ENCODE measurements at places on chromosomes 5 and 9. TPM values are rescaled to one million over a fixed set of nuclear protein-coding genes. Genes with fewer than 3 reads are reported as not detected.

DNA sequence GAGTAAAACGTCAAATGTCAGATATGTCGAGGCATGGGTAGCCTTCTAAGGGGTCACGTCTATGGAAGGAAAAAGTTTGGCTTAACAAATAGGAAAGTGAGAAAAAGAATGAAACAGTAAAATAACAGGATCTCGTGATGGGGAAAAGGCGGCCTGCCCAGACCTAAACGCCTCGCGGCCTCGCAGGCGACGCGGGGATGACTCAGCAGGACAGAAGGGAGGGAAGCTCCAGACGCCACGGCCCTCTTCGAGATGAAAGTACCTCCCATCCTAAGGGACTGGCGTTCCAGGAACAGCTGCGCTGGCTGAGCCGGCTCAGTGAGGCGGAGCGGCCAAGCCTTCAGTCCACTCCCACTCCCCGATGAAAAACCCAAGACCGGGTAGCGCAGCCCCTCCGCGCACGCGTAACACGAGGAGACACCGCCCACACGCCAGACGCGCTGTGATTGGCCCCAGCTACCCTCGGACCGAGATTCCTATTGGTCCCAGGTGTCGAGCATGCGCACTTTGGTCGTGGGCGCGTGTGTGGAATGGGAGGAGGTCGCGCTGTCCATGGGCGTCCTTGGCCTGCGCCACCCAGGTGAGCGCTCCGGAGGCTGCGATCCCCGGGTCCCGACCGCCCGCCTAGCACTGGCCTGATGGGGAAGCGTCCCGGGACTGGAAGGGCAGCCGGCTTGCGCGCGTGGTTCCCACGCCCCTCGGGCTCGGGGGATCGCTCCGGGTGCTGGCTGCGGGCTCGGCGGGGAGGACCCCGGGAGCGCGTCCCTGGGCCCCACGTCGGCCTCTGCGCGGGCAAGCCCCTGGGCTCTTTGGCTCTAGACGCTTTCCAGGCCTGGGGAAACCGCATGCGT lies 588.5 kb downstream of the MTRR start:
- H3K27me3 ChIP-seq = no peaks in the 10 kb centered on the region
- H3K4me1 ChIP-seq = peaks cover 30% of the 10 kb centered on the region
- peak overlapping the region; percentile 64 for H3K4me3 ChIP-seq
- peak overlapping the region; percentile 67 for H3K27ac ChIP-seq
- H3K36me3 ChIP-seq = peaks cover 22% of the 10 kb centered on the region
- DNase-seq = peak; percentile 96

GRCh38 chr5:27216367-27216950 lies 178.1 kb upstream of the CDH9 start:
- H3K4me3 ChIP-seq = no peak overlapping the region
- H3K27me3 ChIP-seq = no peaks in the 10 kb centered on the region
- no peaks in the 10 kb centered on the region for H3K4me1 ChIP-seq
- no peaks in the 10 kb centered on the region for H3K36me3 ChIP-seq

The EGFLAM gene
- 6.6 TPM for total RNA-seq

The C9orf50 gene
- total RNA-seq = not detected

All from esophagus muscularis mucosa (tissue), 4 donors.